ENCODE measurements at places on chromosomes 1 and 21.

DNA sequence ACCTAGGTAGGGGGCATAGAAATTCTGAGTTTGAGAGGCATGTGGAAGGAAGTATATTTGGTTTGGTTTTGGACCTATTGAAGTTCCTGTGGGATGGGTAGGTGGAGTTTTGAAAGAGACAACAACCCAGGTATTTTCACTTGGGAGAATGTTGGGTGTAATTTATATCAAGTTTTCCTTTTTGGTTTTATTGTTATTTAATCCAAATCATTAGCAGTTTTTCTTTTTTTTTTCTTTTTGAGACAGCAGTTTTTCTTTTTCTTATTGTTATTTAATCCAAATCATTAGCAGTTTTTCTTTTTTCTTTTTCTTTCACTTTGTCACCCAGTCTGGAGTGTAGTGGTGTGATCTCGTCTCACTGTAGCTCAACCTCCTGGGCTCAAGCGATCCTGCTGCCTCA lies 30.1 kb downstream of the RNF11 start:
- H3K4me3 ChIP-seq: no peak overlapping the region
- no peak overlapping the region for H3K27ac ChIP-seq
- H3K36me3 ChIP-seq: peaks cover 22% of the 10 kb centered on the region
- no peak for DNase-seq

- peaks cover 31% of the 10 kb centered on the region for H3K27me3 ChIP-seq
- peak overlapping the region; percentile 94 for H3K27ac ChIP-seq
- H3K36me3 ChIP-seq: peaks cover 14% of the 10 kb centered on the region
- H3K4me3 ChIP-seq: peak overlapping the region; percentile 96
- DNase-seq: no peak
- peaks cover 41% of the 10 kb centered on the region for H3K4me1 ChIP-seq
These were observed 749 bp upstream of the EFHD2 start for GRCh38 chr1:15408890-15409387.

DNA sequence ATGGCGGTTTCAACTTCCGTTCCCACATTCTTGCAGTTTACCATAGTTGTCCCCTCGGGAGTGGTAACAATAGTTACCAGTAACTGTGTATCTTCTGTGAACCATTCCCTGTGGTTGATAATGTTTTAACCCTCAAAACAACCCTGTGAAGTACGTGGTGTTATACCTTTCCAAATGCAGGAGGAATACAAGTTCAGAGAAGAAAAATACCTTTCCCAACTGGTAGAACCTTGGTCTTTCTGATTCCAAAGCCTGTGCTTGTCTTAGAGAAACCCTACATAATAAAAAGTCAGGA lies 789 bp downstream of the BTF3L4 start:
- peak overlapping the region; percentile 100 for H3K27ac ChIP-seq
- H3K4me3 ChIP-seq: peak overlapping the region; percentile 100

GRCh38 chr1:229230140-229230892 lies 40.6 kb upstream of the RAB4A start:
- H3K4me3 ChIP-seq: no peak overlapping the region
- peaks cover 21% of the 10 kb centered on the region for H3K27me3 ChIP-seq
- H3K27ac ChIP-seq: no peak overlapping the region
- no peaks in the 10 kb centered on the region for H3K36me3 ChIP-seq

- no peak for DNase-seq
- no peak overlapping the region for H3K4me3 ChIP-seq
- peaks cover 20% of the 10 kb centered on the region for H3K27me3 ChIP-seq
- no peaks in the 10 kb centered on the region for H3K36me3 ChIP-seq
- H3K4me1 ChIP-seq: no peaks in the 10 kb centered on the region
These were observed 100.5 kb downstream of the SYF2 start for GRCh38 chr1:25131794-25132193.

GRCh38 chr1:88890791-88891317 lies 513 bp downstream of the GTF2B start:
- H3K27ac ChIP-seq: peak overlapping the region; percentile 95
- peaks cover 16% of the 10 kb centered on the region for H3K36me3 ChIP-seq

GRCh38 chr1:232684371-232685105 lies 54.6 kb upstream of the SIPA1L2 start:
- no peak overlapping the region for H3K27ac ChIP-seq
- H3K36me3 ChIP-seq: no peaks in the 10 kb centered on the region
- H3K27me3 ChIP-seq: peaks cover 1% of the 10 kb centered on the region
- no peak for DNase-seq
- no peaks in the 10 kb centered on the region for H3K4me1 ChIP-seq

DNA sequence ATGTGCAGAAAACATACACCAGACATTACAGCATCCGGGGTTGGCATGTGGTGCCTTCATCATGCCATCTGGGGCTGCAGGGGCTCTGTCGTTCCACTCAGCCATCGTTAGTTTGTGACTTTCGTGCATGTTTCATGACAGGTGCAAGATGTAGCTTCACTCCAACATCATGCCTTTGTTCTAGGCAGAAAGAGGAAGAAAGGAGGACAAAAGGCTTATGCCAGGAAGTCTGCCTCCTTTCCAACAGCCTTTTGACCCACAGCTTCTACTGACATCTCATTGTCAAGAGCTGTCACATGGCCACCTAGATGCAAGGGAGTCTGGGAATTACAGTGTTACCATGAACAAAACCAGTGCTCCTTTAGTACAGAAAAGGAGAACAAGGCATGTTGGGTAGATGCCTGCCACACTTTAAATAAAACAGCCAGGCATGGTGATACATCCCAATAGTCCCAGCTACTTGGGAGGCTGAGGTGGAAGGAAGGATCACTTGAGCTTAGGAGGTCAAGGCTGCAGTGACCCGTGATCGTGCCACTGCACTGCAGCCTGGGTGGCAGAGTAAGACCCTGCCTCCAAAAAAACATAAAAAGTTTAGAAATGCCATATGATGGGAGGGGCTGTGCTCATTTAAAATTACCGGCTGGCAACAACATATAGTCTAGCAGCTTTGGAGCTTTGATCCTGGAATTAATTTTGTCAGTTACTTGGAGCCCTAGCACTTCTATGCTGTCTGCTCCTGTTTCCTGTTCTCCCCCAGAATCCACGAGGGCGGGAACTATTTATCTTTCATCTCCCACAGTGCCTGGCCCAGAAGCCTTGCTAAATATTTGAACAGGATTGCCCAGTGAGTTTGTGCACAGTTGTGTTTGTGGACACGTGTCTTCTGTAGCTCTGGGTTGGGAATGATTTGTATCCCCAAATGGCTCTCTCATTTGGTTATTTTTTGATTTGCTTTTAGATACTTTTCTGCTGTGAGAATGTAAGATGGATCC lies 7.4 kb downstream of the DOP1B start:
- H3K4me1 ChIP-seq: peaks cover 6% of the 10 kb centered on the region
- no peak for DNase-seq
- no peak overlapping the region for H3K4me3 ChIP-seq
- H3K36me3 ChIP-seq: peaks cover 9% of the 10 kb centered on the region
